ENCODE measurements at places on chromosomes 16 and 17.

- DNase-seq = no peak
These were observed 154.1 kb downstream of the SOCS1 start for GRCh38 chr16:11101695-11102522.

DNA sequence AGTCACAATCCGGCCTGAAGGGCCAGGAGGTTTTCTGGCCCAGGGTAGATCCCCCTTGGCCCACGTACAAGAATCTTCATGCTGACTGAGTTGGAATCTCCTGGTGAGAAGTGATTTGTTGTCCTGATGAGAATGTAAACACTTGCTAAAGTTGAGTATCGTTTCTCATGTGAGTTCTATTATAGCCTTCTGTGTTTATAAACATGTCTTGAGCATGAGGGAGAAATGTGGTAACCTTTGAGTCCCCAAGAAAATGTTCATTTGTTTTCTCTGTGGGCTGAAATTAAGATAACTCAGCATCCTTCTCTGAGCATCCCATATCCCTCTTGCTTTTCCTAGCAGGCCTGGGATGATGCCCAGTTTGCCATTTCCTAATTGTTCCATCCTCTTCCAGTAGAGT, 204.8 kb downstream of the FTO start:
- no peak for DNase-seq

GRCh38 chr17:58153671-58154070, 5.5 kb downstream of the OR4D1 start:
- no peak for DNase-seq

DNA sequence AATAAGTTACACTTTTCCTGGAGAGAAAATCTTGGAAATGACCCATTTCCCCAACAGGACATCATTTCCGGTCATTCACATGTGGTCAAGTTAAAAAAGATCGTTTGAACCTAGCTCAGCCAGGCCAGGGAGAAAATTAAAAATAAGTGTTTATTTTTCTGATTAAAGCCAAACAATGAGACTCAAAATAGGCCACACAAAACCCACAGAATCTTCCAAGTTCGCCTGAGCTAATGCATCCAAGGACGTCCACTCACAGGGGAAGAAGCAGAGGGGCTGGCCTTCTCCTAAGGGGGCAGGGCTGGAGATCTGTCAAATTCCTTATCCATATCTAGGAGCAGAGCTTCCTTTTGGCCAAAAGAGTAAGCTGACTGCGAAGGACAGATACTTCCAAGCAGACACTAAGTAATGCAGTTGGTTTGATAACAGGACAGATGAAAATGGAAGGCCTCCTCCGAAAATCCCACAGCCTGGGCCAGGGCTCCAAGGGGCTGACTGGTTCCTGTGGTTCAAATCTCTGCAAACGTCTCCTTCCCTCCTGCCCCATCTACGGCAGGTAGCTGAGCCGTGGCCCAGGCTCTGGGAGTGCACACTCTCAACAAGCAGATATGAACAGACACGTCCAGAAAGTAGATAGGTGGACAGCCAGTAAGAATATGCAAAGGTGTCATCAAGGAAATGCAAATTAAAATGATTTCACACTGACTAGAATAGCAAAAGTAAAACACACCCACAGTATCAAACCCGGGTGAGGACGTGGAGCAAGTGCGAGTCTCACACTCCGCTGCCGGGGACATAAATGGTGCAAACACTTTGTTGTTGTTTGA, 98.5 kb downstream of the MRM3 start:
- DNase-seq = no peak

DNA sequence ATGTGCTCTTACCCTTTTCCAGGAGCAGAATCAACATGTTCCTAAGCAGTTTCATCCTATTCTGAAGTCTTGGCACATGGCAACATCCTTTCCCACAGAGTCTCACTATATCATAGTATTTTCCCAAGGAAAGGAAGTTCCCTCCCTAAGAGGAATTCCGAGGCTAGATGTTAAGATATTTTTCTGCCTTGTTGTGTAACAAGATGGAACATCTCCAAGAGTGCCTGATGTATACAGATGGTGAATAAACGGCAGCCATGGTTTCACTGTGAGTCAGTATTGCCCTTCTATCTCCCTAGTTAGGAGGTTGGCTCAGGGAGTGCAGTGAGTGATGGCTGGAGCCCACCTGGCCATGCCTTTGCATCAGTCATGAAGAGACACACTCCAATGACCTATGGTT, 48.2 kb downstream of the SPACA3 start:
- DNase-seq = no peak

- DNase-seq = no peak
These were observed 262.4 kb upstream of the CDH8 start for GRCh38 chr16:62298600-62298999.

- no peak for DNase-seq
These were observed 7.4 kb upstream of the B9D1 start for GRCh38 chr17:19369846-19370492.

DNA sequence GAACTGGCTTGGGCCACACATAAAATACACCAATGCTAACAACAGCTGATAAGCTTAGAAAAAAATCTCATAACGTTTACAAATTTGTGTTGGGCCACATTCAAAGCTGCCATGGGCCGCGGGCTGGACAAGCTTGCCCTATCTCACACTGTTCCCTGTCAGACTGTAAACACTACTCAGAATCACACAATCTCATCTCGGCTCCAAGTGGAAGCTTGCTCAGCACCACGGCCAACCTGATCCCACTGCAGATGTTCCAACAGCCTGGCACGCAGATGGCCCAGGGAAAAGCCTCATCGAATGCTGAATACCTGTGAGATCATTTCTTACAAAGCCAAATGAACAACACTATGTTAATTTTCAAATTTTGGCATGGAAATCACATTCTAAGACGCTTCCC, 125.8 kb downstream of the ANKRD11 start:
- DNase-seq = no peak

GRCh38 chr17:10292057-10292937, 80.5 kb downstream of the MYH13 start:
- no peak for DNase-seq

DNA sequence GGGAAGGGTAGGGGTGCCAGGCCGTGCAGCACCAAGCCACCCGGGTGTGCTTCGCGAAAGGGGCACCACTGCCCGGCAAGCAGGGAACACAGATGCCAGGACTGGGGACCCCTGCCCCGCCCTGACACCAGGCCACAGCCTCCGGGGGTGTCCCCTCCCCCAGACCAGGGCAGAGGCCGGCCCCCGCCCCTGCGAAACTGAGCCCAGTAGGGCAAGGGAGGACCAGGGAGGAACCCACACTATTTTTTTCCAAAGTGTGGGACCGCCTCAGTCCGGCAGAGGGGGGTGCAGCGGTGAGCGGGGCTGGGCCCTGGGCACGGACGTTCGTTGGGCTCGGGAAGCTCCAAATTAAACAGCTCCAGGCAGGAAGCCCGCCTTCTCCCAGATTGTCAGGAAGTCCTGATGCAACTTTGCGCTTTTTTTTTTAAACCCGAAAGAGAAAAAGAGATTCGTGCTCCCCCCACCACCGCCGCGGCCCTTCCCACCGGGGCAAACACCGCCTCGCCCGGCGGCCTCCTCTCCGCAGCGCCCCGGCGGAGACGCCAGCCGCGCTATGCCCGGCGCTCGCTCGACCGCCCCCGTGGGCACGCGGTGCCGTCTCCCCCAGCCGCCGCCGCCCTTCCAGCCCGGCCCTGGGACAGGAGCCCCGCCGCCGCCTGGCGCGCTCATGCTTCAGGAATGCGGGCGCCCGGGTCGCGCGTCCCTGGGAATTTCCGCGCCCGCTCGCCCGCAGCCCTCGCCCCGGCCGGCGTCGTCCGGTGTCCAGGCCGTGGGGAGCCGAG, 755 bp downstream of the PIEZO1 start:
- DNase-seq = no peak

GRCh38 chr17:44794851-44795413, 35.2 kb downstream of the GJC1 start:
- DNase-seq = no peak

- DNase-seq = peak; percentile 59
These were observed 66.3 kb downstream of the MPRIP start for GRCh38 chr17:17108451-17109049.

GRCh38 chr17:47733047-47733673, at the start of gene TBX21:
TBX21 (plus strand) TSS chr17:47733236; CDS start chr17:47733455, 219 bp downstream.
- peak; percentile 65 for DNase-seq

DNA sequence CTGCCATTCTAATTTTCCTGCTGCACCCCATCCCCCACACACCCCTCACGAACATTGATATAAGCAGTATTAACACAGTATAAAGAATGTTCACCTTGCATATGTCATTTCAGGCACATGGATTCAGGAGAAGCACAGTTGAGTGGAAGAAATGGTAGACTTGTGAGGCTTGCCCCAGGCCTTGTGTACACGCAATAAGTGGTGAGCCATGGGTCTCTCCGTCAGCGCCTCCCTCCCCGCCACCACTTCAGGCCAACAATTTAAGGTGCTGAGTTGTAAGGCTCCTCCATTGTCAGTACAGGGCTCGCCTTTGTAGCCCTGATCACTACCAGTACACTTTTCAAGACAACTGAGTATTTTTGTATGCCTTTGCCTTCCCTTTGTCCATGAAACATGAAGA, 12.2 kb upstream of the CLEC18C start:
- DNase-seq = no peak

DNA sequence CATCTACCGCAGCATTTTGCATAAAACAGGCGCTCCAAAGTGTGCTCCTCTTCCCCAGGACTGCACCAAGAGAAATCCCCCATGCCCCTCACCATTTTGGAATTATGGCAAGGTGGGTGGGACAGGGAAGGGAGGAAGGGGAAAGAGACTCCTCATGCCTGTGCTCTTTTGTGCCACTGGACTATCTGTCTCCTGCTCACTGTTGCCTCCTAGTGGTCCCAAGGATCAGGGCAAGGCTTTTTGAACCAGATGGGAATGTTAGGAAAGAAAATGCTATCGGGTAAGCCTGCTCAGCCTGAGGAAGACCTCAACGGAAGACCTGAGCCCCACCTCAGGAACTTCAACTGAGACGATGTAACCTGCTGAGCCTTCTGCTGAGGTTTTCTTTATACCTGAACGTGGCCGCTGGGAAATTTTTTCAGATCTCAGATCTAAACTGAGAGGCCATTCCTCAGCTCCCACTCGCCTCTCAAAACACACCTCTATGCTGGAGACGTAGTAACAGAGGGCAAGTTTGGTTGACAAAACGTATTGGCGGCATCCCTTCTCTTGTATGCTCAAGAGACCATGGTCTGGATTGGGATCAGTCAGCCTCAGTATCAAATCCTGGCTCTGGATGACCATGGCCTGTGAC, 58.3 kb downstream of the SPACA3 start:
- peak; percentile 2 for DNase-seq

- no peak for DNase-seq
These were observed 4.9 kb downstream of the TIMM22 start for GRCh38 chr17:1001640-1002411.

- peak; percentile 51 for DNase-seq
These were observed 37.4 kb upstream of the IL21R start for GRCh38 chr16:27364493-27365141.

DNA sequence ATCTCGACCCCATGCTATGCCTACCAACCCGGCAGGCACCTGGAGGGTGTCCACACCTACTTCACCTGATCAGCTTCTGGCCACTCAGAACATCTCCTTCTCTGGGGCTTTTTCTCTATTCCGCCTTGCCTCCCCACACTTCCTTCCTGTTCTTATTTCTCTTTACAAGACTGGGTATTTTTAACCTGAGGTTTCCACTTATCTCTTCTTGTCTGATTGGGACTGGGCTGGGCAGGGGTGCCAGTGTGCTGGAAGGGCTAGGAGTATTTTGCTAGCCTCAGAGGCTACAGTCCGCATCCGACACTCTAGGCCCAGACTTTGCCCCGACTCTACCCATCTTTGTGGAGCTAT, 26.2 kb upstream of the ZNF652 start:
- DNase-seq = no peak

DNA sequence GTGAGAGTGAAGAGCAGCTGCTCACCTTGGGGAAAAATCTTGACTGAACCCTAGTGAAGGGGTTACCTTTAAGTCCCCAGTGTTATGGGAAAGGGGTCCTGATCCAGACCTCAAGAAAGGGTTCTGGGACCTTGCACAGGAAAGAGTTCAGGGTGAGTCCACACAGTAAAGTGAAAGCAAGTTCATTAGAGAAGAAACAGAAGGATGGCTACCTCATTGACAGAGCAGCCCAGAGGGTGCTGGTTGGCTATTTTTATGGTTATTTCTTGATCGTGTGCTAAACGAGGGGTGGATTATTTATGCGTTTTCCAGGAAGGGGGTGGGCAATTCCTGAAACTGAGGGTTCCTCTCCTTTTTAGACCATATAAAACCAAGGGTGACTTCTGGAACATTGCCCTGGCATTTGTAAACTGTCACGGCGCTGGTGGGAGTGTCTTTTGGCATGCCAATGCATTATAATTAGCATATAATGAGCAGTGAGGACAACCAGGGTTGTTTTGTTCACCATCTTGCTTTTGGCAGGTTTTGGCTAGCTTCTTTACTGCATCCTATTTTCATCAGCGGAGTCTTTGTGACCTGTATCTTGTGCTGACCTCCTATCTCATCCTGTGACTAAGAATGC, 58.4 kb downstream of the SMPD3 start:
- DNase-seq = no peak

DNA sequence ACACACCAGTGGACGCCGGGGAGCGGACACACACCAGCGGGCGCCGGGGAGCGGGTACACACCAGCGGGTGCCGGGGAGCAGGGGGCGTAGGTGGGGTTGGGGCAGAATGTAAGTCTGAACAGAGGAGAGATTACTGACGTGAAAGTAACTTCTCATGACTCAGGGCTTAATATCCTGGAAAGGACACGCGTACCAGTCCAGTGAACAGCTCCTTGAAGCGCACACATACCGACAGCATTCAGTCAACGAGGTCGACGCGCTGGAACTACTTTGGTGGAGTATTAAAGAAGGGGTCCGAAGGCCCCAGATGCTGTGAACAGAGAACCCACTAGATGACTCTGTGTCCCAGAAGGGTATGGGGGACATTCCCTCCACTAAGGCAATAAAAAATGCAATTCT, 129.6 kb downstream of the ENGASE start:
- DNase-seq = no peak

DNA sequence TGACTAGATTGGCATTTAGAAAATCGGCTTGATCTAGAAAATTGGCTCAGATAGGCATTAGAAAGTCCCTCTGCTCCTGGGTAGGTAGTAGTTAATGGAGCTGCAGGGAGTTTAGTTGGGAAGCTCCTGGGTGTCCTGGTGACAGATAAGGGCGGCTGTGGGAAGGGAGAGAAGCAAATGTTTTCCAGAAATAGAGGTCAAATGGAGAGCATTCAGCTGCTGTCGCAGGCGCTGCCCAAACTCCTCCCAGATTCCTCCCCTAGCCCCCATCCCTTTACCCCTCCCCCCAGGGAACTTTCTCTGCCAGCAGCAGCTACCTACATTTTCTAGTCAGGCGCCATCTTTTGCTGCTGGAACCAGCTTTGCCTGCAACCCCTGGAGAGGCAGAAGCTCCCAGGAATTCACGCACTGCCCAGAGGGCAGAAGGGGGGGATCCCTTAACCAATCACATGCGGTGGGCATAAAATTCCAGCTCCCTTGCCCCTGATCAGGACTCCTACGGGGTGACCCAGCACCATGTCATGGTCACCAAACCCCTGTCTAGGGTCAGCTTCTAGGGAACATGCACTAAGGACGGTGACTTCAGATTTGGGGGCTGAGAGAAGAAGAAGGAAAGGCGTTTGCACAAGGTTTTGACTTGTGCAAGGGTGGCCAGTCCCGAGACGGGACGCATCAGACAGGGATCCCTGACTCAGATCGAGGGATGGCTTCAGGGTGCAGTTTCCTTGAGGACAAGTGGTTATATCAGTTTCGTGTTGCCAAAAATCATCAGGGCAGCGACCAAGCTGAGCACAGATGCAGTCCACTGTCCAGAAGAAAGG, 43.8 kb downstream of the SOCS1 start:
- DNase-seq = no peak
